Stimulated activated CD4-positive, alpha-beta T cell treated with anti-CD3 and anti-CD28 coated beads, Interleukin-4, amount 100 ng/mL, for 1 hour (primary cell): ENCODE measurements at places on chromosomes 13 and 19.

DNA sequence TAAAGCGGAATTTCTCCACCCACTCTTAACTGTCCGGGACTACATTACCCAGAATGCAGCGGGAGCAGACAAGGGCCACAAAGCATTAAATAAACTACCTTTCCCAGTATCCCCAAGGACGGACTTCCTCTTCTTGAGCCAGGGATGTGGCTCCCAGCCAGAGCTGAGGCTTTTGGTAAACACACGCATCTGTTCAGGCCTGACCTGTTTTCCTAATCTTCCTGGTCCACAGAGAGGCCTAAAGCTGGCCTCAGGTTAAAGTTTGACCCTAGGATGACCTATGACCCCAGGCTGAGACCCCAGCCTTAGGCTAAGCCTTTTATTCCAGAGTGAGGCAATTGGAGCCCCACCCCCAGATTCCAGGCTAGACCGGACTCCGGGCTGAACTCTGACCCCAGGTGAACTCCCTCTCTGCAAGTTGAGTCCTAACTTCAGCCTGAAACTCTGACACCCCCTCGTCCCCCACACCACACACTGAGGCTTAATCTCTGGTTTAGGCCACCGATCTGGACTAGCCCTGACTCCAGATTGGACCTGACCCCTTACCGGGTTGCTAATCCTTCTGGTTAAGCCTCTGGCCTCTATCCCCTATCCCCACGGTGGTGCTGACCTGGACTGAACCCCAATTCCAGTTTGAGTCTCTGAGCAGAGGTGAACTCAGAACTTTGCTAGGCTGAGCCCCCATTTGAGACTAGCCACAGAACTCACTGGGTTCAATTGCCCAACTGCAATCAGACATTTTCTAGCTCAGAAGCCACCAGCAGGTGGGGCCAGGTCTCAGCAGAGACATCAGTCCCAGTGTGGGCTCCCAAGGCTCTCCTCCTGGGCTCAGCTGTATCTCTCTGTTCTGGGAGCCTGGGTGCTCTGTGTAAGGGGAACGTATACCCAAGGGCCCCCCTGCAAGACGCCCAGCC lies 750 bp upstream of the GPR108 start:
- DNase-seq = peak; percentile 76

DNA sequence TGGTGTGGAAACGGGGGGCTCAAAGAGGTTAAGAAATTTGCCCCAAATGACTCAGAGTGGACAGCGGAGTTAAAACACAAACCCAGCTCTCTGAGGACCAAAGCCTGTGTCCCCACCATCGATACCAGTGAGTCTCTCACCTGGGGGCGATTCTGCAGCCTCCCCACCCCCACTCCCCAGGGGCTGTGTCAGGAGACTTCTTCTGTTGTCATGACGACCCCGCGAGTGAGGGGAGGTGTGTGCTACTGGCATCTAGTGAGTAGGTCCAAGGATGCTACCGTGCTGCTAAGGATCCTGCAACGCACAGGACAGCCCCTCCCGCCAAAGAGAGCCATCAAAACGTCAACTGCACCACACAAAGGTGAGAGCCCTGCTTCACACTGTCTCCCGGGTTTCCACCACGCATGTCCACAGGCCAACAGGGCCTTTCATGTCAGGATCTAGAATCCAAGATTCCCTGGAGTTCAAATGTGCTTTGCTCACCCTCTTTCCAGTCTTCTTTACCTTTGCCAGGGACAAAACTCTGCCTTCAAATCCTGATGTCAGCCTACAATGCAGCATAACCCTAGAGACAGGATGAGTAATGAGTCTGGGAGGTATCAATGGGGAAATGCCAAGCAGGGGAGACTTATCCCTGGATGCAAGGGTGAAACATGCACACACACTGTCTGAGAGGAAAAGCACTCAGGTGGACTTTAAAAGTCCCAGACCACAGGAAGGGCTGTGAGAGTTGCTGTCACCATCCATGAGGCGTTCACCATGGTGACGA lies 3.9 kb downstream of the RANBP3 start:
- no peak for DNase-seq

DNA sequence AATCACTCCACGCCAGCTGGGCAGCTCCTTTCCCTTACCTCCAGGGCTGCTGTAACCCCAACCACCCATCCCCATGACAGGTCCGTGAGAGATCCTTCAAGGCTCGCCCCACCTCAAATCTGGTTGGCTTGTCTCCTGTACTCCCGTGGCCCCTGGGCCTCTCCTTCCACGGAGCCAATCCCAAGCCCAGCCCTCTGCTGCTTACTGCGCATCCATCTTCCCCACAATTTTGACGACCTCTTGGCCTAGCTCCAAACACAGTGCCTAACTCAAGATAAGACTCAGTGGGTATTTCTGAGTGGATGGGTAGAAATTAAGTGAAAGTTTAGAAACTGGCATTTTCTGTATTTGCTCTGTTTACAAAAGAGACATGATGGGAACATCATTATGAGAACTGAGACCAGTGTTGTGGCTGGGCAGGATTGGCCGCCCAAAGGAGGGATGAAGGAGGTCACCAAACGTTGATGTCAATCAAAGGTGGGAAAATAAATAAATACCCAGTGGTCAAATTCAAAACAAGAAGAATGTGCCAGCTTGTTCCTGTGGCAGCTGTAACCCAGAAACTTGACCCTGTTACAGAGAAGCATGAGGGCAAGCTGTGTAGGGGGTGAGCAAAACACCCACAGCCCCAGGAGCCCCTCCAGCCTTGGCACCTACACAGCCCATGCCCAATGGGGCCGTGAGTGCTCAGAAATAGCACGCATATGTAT lies 162.2 kb downstream of the ABCC4 start:
- DNase-seq = no peak

- peak; percentile 58 for DNase-seq
Observed at GRCh38 chr13:114151565-114152284, 19.3 kb upstream of the RASA3 start.

- DNase-seq = no peak
Observed at GRCh38 chr13:42071672-42072419, 23.4 kb downstream of the DGKH start.

DNA sequence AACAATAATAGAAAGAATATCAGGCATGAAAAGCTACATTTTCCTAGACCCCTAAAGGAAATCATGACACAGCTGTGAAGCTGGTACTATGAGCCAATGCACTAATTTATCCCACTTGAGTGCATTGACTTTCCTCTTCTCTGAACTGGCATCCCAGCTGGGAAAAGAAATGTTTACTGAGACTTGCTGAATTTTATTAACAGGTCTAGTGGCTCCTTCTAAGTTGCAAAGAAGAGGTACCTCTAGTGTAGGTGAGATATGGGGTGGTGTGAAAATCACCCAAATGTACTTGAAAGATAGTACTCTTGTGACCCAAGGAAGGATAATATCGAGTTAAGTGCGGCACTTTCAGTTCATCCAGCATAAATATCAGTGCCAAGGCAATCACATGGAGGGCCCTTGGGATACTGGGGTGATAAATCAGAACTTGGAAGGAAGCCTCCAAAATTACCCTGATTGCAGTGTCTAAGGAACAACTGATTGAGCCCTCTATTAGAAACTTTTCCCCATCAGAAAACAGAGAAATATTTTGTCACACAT lies 369.2 kb downstream of the PCDH9 start:
- no peak for DNase-seq

- DNase-seq = no peak
Observed at GRCh38 chr13:80668452-80668851, 327.5 kb upstream of the SPRY2 start.

GRCh38 chr19:5396963-5397362 lies 56.4 kb upstream of the PTPRS start:
- DNase-seq = no peak

DNA sequence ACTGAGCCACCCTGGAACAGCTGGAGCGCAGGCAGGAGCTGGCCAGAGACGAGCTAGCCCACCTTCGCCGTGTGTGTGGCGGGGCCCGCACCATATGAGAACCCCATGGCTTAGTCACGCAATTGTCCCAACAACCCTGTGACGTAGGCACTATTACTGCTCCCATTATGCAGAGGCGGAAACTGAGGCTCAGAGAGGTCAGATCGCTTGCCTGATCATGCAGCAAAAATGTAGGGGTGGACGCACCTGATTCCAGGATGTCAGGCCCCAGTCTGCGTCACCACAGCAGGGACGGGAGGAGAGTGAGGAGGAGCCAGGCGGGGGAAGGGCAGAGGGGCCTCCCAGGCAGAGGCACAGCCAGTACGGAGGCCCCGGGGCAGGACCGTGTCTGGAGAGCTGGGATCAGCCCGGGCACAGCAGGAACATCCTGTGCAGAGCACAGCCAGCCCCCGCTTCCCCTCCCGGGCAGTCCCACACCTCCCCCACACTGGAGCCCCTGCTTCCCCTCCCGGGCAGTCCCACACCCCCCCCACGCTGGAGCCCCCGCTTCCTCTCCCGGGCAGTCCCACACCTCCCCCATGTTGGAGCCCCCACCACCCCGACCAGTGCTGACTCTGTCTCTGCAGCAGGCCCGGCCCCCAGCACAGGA lies 16.7 kb downstream of the PIP5K1C start:
- no peak for DNase-seq

GRCh38 chr13:79999601-80000000 lies 341.3 kb downstream of the SPRY2 start:
- no peak for DNase-seq

GRCh38 chr13:31172535-31172934 lies 10.8 kb upstream of the HSPH1 start:
- DNase-seq = no peak

- DNase-seq = no peak
Observed at GRCh38 chr13:39866722-39867121, 211.3 kb downstream of the COG6 start.

GRCh38 chr13:21938168-21938567 lies 267.3 kb downstream of the FGF9 start:
- no peak for DNase-seq
